ENCODE measurements at places on chromosomes 11 and 22. TPM values are rescaled to one million over a fixed set of nuclear protein-coding genes. Genes with fewer than 3 reads are reported as not detected.

PDE3B gene
- 4.7 TPM for total RNA-seq

F2 gene
- not detected for total RNA-seq

UPB1 gene
- not detected for total RNA-seq

MOB2 gene
- total RNA-seq, result 11.1 TPM

SLC22A8 gene
- total RNA-seq, result not detected

OR2AT4 gene
- not detected for total RNA-seq
